ENCODE measurements at places on chromosomes 16 and 17. TPM values are rescaled to one million over a fixed set of nuclear protein-coding genes. Genes with fewer than 3 reads are reported as not detected.

Gene LGALS9B
- polyA plus RNA-seq = not detected

GRCh38 chr17:57459286-57459915, 203.1 kb downstream of the MSI2 start:
- H3K4me3 ChIP-seq = no peak overlapping the region
- no peaks in the 10 kb centered on the region for H3K27me3 ChIP-seq
- no peak overlapping the region for H3K27ac ChIP-seq
- peaks cover 16% of the 10 kb centered on the region for H3K4me1 ChIP-seq
- no peak for DNase-seq

Gene FNDC8
- polyA plus RNA-seq = not detected

Gene SLFN14
- not detected for polyA plus RNA-seq

DNA sequence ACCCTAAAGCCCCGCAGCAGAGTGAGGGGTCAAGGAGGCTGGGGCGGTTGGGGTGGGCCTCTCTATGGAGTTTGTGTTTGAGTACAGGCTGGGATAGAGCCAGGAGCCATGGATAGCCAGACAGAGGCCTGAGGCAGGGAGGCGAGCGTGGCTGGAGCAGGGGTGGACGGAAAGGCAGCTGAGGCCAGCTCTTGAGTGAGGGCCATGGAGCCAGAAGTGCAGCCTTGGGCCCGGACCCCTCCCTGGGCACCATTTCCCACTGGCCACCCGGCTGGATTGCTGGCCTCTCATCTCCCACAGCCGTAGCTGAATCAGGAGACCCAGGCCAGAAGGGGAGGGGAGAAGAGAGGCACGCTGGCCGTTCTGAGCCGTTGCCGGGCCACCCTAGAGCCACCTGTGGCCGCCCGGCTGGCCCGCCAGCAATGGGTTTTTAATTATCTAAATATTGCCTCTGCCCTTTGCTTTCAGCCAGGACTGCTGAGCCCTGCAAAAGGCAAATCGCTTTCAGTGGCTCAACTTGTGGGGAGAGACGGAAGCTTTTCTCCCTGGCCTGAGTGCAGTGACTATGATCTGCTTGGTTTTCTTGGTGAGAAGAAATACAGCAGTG, 75.2 kb upstream of the GSE1 start:
- H3K27me3 ChIP-seq = no peaks in the 10 kb centered on the region
- DNase-seq = no peak
- H3K27ac ChIP-seq = no peak overlapping the region
- H3K4me1 ChIP-seq = peaks cover 60% of the 10 kb centered on the region
- no peaks in the 10 kb centered on the region for H3K36me3 ChIP-seq
- H3K4me3 ChIP-seq = no peak overlapping the region

DNA sequence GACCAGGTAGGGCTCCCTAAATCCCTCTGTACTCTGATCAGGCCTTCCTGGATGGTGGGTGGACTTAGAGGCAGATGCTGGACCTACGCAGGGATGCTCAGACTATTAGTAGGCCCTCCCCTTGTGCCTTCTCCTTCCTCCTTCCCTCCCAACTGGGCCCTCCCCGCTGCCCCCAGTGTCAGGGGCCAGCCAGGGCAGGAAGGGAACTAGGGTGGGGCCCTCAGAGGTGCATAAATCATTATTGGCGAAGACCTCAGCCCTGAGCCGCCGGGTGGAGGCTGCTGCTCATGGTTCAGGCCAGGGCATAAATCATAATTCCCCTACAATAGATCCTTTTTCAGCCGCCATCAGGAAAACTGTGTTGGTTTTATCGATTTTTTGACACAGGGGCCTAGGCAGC, 81.4 kb downstream of the MRM1 start:
- no peak overlapping the region for H3K4me3 ChIP-seq
- DNase-seq = no peak
- no peaks in the 10 kb centered on the region for H3K27me3 ChIP-seq
- H3K27ac ChIP-seq = no peak overlapping the region
- no peaks in the 10 kb centered on the region for H3K4me1 ChIP-seq

- no peaks in the 10 kb centered on the region for H3K27me3 ChIP-seq
- DNase-seq = no peak
- H3K4me3 ChIP-seq = no peak overlapping the region
- no peaks in the 10 kb centered on the region for H3K36me3 ChIP-seq
Observed at GRCh38 chr16:85867189-85867588, 31.8 kb upstream of the IRF8 start.

- H3K27me3 ChIP-seq = no peaks in the 10 kb centered on the region
- no peak overlapping the region for H3K4me3 ChIP-seq
- no peak overlapping the region for H3K27ac ChIP-seq
- no peak for DNase-seq
Observed at GRCh38 chr17:14451729-14452191, 150.9 kb downstream of the HS3ST3B1 start.

Gene SLC16A6
- 24.7 TPM for polyA plus RNA-seq

Gene GAS7
- polyA plus RNA-seq = 66.6 TPM

- no peaks in the 10 kb centered on the region for H3K27me3 ChIP-seq
- no peak for DNase-seq
- no peak overlapping the region for H3K27ac ChIP-seq
- H3K36me3 ChIP-seq = peaks cover 32% of the 10 kb centered on the region
- no peak overlapping the region for H3K4me3 ChIP-seq
Observed at GRCh38 chr17:59356543-59357218, 25.2 kb downstream of the YPEL2 start.

DNA sequence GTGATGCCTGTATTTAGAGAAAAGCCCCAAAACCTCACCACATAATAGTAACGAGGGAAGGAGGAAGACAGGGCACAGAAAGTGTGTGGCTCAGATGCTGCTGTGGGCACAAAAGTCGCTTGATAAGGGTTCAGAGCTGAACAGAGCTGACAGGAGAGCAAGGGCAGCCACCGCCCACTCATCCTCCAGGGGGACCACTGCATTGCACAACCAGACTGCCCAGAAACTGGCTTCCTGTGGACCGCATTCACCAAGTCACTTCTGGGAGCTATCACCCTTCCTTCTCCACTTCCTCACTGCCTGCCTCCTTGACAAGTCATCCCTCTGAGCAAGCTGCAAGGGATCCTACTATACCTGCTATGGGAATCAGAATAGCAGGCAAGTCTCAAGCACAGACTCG, 512.4 kb upstream of the CDH11 start:
- H3K27me3 ChIP-seq = no peaks in the 10 kb centered on the region
- DNase-seq = no peak
- no peaks in the 10 kb centered on the region for H3K36me3 ChIP-seq
- no peak overlapping the region for H3K27ac ChIP-seq
- no peak overlapping the region for H3K4me3 ChIP-seq
- no peaks in the 10 kb centered on the region for H3K4me1 ChIP-seq

- H3K36me3 ChIP-seq = peaks cover 88% of the 10 kb centered on the region
- H3K4me1 ChIP-seq = no peaks in the 10 kb centered on the region
- H3K27ac ChIP-seq = no peak overlapping the region
- no peak for DNase-seq
Observed at GRCh38 chr16:1639282-1639681, 27.1 kb downstream of the CRAMP1 start.

- peak; percentile 62 for DNase-seq
- no peak overlapping the region for H3K4me3 ChIP-seq
- H3K36me3 ChIP-seq = peaks cover 29% of the 10 kb centered on the region
- H3K27me3 ChIP-seq = no peaks in the 10 kb centered on the region
Observed at GRCh38 chr17:59859444-59860025, 33.2 kb downstream of the TUBD1 start.

- peak; percentile 52 for DNase-seq
- no peak overlapping the region for H3K4me3 ChIP-seq
- H3K36me3 ChIP-seq = peaks cover 13% of the 10 kb centered on the region
- H3K4me1 ChIP-seq = peaks cover 25% of the 10 kb centered on the region
- no peaks in the 10 kb centered on the region for H3K27me3 ChIP-seq
- H3K27ac ChIP-seq = peak overlapping the region; percentile 72
Observed at GRCh38 chr16:48318630-48319029, 66.6 kb downstream of the SIAH1 start.

DNA sequence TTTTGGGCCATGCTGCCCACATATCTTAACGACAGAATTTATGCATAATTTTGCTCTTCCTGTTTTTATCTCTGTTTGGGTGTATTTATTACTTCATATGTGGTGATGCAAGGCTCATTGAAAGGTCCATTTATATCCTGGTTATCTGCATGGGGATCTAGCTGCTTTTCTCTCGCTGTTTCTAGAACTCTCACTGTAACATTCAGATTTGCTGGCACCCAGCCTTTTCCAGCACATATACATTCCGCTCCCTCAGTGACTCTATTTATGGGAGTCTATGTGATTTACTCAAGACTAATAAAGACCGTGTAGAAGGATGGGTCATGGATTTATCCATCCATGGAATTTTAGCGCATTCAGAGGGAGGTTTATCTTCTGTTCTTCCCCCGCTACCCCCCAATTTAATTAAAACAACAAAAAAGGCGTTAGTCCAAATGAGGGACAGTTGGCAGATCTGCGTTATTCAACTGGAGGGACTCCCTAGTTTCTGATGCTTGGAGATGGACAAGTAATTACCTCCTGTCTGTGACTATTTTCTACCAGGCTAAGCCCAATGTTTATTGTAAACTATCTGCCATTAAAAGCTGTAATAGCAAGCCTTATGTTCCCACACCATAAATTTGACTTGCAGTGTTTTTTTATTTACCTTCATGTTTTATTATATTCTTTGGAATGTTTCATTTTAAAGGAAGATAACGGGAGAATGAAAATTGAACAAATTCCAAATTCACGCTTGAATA, 19.8 kb upstream of the MARCHF10 start:
- H3K27ac ChIP-seq = no peak overlapping the region
- H3K27me3 ChIP-seq = no peaks in the 10 kb centered on the region
- no peaks in the 10 kb centered on the region for H3K36me3 ChIP-seq

Gene CNGB1
- not detected for polyA plus RNA-seq

Gene INCA1
- 0.73 TPM for polyA plus RNA-seq

DNA sequence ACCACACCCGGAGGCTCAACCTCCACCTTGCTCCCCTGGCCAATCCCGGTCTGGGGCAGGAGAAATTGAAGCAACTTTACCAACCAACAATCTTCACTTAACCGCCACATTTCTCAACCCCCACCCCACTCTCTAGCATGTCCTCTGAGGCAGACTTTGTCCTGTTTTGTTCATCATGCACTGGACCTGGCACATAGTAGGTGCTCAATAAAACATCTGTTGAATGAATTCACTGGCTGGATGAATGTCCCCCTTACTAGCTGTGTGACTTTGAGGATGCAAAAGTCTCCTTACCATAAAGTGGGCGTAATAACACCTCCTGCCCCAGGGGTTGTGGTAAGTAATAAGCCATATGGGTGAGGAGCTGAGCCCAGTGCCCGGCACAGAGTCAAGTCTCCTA, 5.8 kb downstream of the SPPL2C start:
- no peaks in the 10 kb centered on the region for H3K36me3 ChIP-seq
- no peak overlapping the region for H3K4me3 ChIP-seq
- DNase-seq = no peak
- H3K27ac ChIP-seq = no peak overlapping the region
- H3K4me1 ChIP-seq = no peaks in the 10 kb centered on the region

- H3K36me3 ChIP-seq = no peaks in the 10 kb centered on the region
- no peaks in the 10 kb centered on the region for H3K4me1 ChIP-seq
- no peaks in the 10 kb centered on the region for H3K27me3 ChIP-seq
Observed at GRCh38 chr17:46003907-46004748, 5.1 kb downstream of the STH start.

GRCh38 chr16:71493213-71493612, 4.1 kb upstream of the ZNF19 start:
- no peaks in the 10 kb centered on the region for H3K36me3 ChIP-seq
- H3K4me3 ChIP-seq = no peak overlapping the region
- H3K27ac ChIP-seq = no peak overlapping the region
- H3K27me3 ChIP-seq = no peaks in the 10 kb centered on the region
- DNase-seq = no peak

GRCh38 chr16:82192665-82193064, 22.6 kb upstream of the MPHOSPH6 start:
- DNase-seq = peak; percentile 98
- H3K36me3 ChIP-seq = no peaks in the 10 kb centered on the region
- H3K27me3 ChIP-seq = no peaks in the 10 kb centered on the region
- peak overlapping the region; percentile 97 for H3K27ac ChIP-seq

DNA sequence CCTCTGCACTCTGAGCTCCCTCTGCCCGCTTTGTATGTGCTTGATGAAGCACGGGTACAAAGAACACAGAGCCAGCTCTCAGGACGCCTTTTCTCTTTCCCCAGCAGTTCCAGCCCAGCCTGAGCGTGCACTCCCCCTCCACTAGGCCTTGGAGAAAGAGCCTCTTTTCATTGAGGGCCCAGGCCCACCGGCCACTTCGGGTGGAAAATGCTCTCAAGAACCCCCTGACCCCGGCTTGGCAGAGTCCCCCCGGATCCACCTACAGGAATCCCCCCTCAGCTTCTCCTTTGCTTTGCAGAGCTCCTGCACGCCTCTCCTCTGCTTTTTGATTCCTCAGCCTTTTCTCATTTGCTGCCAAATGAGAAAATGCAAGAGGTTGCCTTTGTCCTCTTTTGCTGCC, 30.2 kb downstream of the MRC2 start:
- DNase-seq = no peak
- H3K27ac ChIP-seq = no peak overlapping the region
- H3K4me3 ChIP-seq = no peak overlapping the region
- no peaks in the 10 kb centered on the region for H3K36me3 ChIP-seq
- peaks cover 8% of the 10 kb centered on the region for H3K27me3 ChIP-seq

DNA sequence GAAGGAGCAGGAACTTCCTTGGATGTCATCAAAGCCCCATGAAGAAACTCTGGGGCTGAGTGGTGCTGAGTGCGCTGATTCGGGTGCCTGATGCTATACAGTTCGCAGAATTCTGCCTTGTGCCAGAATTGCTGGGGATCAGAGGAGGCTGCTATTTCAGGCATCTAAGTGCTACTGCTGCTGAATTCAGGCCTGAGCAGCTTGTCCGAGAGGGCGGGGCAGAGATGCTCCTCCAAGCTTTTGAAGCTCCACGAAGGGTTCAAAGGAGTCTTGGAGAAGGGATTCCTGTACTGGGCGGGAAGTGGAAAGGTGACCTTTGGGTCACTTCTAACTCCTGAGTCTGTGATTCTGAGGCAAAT, 227.8 kb downstream of the CCDC182 start:
- H3K27ac ChIP-seq = no peak overlapping the region
- no peak overlapping the region for H3K4me3 ChIP-seq
- no peaks in the 10 kb centered on the region for H3K4me1 ChIP-seq
- H3K36me3 ChIP-seq = no peaks in the 10 kb centered on the region
- no peaks in the 10 kb centered on the region for H3K27me3 ChIP-seq

DNA sequence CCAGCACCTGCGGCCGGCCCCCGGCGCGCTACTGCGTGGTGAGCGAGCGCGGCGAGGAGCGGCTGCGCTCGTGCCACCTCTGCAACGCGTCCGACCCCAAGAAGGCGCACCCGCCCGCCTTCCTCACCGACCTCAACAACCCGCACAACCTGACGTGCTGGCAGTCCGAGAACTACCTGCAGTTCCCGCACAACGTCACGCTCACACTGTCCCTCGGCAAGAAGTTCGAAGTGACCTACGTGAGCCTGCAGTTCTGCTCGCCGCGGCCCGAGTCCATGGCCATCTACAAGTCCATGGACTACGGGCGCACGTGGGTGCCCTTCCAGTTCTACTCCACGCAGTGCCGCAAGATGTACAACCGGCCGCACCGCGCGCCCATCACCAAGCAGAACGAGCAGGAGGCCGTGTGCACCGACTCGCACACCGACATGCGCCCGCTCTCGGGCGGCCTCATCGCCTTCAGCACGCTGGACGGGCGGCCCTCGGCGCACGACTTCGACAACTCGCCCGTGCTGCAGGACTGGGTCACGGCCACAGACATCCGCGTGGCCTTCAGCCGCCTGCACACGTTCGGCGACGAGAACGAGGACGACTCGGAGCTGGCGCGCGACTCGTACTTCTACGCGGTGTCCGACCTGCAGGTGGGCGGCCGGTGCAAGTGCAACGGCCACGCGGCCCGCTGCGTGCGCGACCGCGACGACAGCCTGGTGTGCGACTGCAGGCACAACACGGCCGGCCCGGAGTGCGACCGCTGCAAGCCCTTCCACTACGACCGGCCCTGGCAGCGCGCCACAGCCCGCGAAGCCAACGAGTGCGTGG, 1.5 kb downstream of the NTN1 start:
- no peak overlapping the region for H3K27ac ChIP-seq
- DNase-seq = no peak
- H3K36me3 ChIP-seq = no peaks in the 10 kb centered on the region

Gene PSMC3IP
- 0.20 TPM for polyA plus RNA-seq

Measured in CD14-positive monocyte (primary cell).